ENCODE measurements at places on chromosomes 16 and 17. TPM values are rescaled to one million over a fixed set of nuclear protein-coding genes. Genes with fewer than 3 reads are reported as not detected.

Gene IL34
- 0.42 TPM for total RNA-seq

Gene NR1D1
- total RNA-seq = 1.3 TPM

Gene DBNDD1
- total RNA-seq = 77.8 TPM

Gene PYY
- not detected for total RNA-seq

Gene MYH1
- total RNA-seq = not detected

Gene ITGA3
- 13.2 TPM for total RNA-seq

Gene MLX
- 62.5 TPM for total RNA-seq

Gene INPP5K
- 42.4 TPM for total RNA-seq

Gene PMFBP1
- 13.1 TPM for total RNA-seq

Gene EFNB3
- 17.9 TPM for total RNA-seq

Gene MT1G
- total RNA-seq = not detected
